Spinal cord (tissue), 10 donors: ENCODE measurements at places on chromosomes 12 and 14. TPM values are rescaled to one million over a fixed set of nuclear protein-coding genes. Genes with fewer than 3 reads are reported as not detected.
A peak's percentile ranks its signal among the peaks of the same experiment; 100 is the strongest.

GRCh38 chr12:46267825-46268582 lies 839 bp downstream of the SLC38A1 start:
- no peaks in the 10 kb centered on the region for H3K36me3 ChIP-seq
- peak overlapping the region; percentile 76 for H3K4me3 ChIP-seq
- H3K27me3 ChIP-seq, result peaks cover 36% of the 10 kb centered on the region

DNA sequence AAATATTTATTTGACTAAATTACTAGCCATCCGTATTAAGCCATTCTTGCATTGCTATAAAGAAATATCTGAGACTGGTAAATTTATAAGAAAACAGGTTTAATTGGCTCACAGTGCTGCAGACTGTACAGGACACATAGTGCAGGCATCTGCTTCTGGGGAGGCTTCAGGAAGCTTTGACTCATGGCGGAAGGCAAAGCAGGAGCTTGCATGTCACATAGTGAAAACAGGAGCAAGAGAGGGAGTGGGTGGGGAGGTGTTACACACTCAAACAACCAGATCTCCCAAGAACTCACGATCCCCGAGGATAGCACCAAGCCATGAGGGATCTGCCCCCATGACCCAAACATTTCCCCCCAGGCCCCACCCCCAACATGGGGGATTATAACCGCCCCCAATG lies 26.7 kb upstream of the RAB21 start:
- no peaks in the 10 kb centered on the region for H3K36me3 ChIP-seq
- H3K27me3 ChIP-seq, result no peaks in the 10 kb centered on the region
- no peak overlapping the region for H3K4me3 ChIP-seq
- H3K27ac ChIP-seq, result no peak overlapping the region

DNA sequence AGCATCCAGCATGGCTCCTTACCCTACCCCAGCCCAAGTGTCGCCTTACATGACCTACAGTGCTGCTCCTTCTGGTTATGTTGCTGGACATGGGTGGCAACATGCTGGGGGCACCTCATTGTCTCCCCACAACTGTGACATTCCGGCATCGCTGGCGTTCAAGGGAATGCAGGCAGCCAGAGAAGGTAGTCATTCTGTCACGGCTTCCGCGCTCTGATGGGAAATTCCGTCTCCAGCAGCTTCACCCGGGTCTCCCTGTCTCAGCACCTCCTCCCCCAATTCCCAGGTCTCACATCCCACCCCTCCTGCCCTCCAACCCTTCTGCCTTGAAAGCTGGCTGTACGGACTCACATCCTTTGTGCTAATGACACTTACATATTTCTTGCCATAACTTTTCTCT lies 14.6 kb downstream of the PAX9 start:
- no peak for DNase-seq
- peaks cover 51% of the 10 kb centered on the region for H3K27me3 ChIP-seq
- no peak overlapping the region for H3K4me3 ChIP-seq

DNA sequence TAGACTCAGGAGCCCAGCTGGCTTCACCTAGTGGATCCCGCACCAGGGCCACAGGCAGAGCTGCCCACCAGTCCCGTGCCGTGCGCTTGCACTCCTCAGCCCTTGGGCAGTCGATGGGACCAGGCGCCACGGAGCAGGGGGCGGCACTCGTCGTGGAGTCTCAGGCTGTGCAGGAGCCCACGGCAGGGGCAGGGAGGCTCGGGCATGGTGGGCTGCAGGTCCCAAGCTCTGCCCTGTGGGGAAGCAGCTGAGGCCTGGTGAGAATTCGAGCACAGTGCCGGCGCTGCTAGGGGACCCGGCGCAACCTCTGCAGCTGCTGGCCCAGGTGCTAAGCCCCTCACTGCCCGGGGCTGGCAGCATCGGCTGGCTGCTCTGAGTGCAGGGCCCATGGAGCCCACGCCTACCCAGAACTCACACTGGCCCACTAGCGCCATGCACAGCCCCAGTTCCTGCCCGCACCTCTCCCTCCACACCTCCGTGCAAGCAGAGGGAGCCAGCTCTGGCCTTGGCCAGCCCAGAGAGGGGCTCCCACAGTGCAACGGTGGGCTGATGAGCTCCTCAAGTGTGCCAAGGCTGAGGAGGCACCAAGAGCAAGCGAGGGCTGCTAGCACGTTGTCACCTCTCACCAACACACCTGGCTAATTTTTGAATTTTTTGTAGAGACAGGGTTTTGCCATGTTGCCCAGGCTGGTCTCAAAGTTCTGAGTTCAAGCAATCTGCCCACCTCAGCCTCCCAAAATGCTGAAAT lies 116.1 kb downstream of the SPTSSA start:
- DNase-seq, result no peak
- no peaks in the 10 kb centered on the region for H3K27me3 ChIP-seq
- no peaks in the 10 kb centered on the region for H3K4me1 ChIP-seq
- no peaks in the 10 kb centered on the region for H3K36me3 ChIP-seq
- no peak overlapping the region for H3K4me3 ChIP-seq

DNA sequence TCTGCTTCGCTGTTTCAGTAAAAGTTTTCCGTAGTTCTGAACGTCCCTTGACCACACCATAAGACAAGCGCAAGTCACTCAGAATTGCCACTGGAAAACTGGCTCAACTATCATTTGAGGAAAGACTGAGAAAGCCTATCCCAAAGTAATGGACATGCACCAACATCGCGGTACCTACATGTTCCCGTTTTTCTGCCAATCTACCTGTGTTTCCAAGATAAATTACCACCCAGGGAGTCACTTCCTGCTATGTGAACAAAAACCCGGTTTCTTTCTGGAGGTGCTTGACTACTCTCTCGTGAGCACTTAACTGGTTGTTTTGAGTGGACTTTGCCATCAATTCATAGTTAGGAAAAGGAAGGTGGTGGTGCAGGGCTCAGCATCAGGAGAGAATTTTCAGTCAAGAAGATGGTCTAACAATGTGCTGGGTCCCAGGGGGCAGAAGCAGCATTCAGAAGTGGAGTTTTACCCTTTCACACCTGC lies 1.4 kb downstream of the EGLN3 start:
- no peak for DNase-seq
- H3K36me3 ChIP-seq, result no peaks in the 10 kb centered on the region
- peaks cover 20% of the 10 kb centered on the region for H3K4me1 ChIP-seq

- H3K27ac ChIP-seq, result no peak overlapping the region
- DNase-seq, result no peak
- no peaks in the 10 kb centered on the region for H3K27me3 ChIP-seq
- H3K36me3 ChIP-seq, result no peaks in the 10 kb centered on the region
Measured at GRCh38 chr14:32419429-32419828, 90.3 kb downstream of the AKAP6 start.

GRCh38 chr12:101491329-101491728 lies 16.2 kb downstream of the SPIC start:
- no peak for DNase-seq
- no peak overlapping the region for H3K4me3 ChIP-seq
- H3K27ac ChIP-seq, result no peak overlapping the region
- no peaks in the 10 kb centered on the region for H3K4me1 ChIP-seq

Gene CCDC177
- polyA plus RNA-seq, result 4.3 TPM
